ENCODE measurements at places on chromosomes 12 and 14.

- DNase-seq = no peak
Measured at GRCh38 chr12:78680596-78680995, 184.0 kb upstream of the SYT1 start.

- DNase-seq = no peak
Measured at GRCh38 chr12:46946137-46946536, 120.3 kb upstream of the SLC38A4 start.

GRCh38 chr12:49200919-49201594 is 12.2 kb upstream of the TUBA1A start:
- no peak for DNase-seq

DNA sequence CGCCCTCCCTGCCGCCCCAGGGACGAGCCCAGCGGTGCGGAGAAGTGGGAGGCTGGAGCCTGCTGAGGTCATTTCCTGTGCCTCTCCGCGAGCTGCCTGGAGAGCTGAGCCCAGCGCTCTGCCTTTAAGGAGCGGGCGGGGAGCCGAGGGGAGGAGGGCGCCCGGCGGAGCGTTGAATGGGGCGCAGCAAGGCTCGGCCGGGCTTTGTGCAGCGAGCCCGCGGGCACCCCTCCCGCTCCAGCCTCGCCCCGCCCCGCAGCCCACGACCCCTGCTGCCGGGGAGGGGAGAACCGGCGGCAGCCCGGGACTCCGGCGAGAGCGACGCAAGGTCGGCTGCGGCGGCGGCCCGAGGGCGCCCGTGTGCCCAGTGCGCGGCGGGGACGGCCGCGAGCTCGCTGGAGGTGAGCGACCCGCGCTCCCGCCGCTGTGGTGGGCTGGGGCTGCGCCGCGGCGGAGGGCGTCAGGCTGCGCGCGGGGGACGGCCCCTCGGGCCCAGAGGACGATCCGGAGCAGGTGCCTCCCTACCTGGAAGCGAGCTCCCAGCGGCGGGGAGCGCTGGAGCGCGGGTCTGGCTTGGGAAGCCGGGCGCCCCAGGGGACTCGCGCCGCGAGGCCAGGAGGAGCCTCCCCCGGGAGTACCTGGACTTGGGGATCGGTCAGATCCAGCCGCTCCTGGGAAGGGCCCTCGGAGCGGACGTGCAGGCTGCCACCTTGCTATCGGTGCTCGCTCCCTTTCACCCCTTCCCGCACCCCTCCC is at the start of gene PLEKHH1:
Gene PLEKHH1 (plus strand): TSS at position 293 of the 756 bp plus-strand sequence. CDS start 8,578 bp downstream, outside the sequence.
- DNase-seq = peak; percentile 78

- no peak for DNase-seq
Measured at GRCh38 chr12:85632390-85632789, 203.8 kb downstream of the RASSF9 start.

- DNase-seq = no peak
Measured at GRCh38 chr12:93456077-93456476, 11.2 kb upstream of the MRPL42 start.

GRCh38 chr12:123131879-123132402 is 18.9 kb downstream of the PITPNM2 start:
- no peak for DNase-seq

- no peak for DNase-seq
Measured at GRCh38 chr12:127038761-127039160, 1228.2 kb upstream of the TMEM132C start.

DNA sequence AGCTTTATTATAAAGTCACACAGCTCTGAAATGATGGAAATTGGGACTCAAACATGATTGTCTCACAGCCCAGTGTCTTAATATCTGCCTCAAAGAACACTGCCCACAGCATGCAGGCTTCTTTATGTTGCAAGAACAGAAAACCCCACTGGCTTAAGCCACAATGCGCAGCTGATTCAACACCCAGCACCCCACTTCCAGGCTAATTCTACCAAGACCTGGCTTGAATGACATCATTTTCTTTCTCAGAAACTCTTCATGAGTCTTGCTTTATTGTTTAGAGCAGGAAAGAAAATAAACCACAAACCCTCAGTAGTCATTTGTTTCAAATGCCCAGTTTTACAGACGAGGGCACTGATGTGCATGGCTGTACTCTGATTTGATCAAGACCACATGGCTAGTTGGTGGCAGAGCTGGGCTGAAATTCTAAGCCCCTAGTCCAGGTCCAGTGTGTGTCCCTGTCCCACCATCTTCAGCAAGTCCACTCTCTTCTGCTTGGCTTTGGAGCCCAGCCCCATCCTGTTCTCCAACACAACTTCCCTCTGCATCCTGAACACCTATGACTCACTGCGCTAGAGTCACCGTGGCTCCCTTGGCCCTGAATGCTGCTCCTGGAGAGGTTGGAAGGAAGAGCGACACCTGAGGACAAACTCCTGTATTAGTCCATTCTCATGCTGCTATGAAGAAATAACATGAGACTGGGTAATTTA is 50.3 kb upstream of the SRSF5 start:
- DNase-seq = peak; percentile 93

- DNase-seq = no peak
Measured at GRCh38 chr12:50061946-50062686, 4.7 kb downstream of the ASIC1 start.

DNA sequence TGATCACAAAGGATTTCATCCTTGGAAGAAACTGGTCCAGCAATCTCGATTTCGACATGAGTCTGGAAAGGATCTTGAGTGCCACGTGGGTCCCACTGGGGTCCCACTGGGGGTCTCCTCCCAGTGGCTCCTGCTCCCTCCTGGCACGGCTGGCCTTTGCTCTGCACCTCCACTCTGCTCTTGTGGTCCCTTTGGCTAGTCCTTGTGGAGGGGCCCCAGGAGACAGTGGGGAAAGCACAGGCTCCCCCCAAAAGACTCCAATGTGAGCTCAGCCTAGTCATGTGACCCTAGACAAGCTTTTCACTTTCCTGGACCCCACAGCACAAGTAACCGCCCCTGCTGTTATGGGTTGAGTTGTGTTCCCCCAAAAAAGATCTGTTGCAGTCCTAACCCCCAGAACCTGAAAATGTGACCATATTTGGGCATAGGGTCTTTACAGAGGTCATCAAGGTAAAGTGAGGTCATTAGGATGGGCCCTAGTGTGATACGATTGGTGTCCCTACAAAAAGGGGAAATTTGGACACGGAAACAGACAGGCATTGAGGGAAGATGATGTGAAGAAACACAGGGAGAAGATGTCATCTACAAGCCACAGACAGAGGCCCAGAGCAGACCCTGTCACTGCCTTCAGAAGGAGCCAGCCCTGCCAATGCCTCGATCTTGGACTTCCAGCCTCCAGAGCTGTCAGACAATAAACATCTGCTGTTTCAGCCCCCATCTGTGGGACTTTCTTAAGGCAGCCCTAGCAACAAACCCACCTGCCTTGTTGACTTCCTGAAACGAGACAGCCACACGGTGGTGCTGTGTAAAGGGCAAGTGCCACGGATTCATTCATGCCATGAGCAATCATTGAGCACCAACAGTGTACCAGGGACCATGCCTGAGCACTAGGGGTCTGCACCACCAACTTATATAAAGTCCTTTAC is 23.8 kb upstream of the PPP2R5C start:
- no peak for DNase-seq

- DNase-seq = no peak
Measured at GRCh38 chr12:32897687-32898573, 1.4 kb upstream of the PKP2 start.

DNA sequence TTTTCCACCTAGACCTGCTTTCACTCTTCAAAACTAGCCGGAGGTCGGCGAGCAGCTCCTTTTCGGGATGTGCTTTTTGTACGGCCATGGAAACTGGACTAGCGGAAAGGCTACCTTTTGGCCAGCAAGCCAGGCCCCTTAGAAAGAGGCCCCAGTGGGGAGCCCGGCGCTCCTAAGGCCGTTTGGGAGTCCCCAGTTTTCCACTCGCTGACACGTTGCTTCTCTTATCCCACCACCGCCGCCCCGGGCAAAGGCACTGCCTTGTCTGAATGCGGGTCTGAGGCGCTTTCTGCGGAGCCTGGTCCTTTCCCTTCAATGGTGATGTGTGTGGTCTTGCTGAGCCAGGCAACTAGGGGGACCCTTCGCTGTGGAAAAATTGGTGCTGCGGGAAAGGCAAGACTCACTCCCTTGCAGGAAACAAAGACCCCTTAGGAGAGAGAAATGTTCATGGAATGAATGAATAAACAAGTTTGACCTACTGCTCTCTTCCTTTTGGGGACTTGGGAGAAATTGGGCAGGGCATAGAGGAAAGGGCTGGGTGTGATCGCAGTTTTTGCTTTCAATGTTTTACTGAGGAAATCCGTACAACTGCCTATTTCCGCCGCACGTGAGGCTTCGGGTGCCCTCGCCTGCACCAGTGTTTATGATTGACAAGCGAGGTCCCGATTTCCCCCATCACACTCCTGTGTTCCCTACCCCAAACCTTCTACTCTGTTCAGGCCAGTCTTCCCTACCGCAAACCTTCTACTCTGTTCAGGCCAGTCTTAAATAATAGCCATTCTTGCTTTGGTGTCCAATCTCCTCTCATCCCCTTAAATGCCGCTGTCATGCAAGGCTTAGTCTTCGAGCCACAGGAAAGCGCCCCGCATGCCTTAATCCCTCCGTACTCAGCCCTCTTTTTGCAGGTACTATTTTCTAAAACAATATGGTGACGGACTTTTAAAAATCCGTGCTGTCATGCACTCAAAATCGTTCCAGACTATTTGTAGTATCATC is 1.0 kb upstream of the SLC38A2 start:
- DNase-seq = peak; percentile 63

DNA sequence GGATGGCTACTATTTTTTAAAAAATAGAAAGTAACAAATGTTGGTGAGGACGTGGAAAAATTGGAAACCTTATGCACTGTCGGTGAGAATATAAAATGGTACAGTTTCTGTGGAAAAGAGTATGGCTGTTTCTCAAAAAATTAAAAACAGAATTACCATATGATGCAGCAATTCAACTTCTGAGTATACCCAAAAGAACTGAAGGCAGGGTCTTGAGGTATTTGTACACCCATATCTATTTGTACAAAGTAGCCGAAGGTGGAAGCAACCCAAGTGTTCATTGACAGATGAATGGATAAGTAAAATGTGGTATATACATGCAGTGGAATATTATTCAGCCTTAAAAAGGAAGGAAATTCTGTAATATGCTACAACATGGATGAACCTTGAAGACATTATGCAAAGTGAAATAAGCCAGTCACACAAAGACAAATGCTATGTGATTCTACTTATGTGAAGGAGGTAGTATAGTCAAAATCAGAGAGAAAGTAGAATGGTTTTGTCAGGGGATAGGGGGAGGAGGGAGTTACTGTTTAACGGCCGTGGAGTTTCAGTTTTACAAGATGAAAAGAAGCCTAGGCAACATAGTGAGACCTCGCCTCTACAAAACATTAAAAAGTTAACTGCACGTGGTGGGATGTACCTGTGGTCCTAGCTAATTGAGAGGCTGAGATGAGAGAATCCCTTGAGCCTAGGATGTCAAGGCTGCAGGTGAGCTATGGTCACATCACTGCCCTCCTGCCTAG is 38.4 kb upstream of the CCT2 start:
- DNase-seq = no peak

GRCh38 chr12:129984106-129984505 is 80.3 kb upstream of the TMEM132D start:
- DNase-seq = no peak

- DNase-seq = no peak
Measured at GRCh38 chr14:55654243-55654642, 74.2 kb downstream of the KTN1 start.

DNA sequence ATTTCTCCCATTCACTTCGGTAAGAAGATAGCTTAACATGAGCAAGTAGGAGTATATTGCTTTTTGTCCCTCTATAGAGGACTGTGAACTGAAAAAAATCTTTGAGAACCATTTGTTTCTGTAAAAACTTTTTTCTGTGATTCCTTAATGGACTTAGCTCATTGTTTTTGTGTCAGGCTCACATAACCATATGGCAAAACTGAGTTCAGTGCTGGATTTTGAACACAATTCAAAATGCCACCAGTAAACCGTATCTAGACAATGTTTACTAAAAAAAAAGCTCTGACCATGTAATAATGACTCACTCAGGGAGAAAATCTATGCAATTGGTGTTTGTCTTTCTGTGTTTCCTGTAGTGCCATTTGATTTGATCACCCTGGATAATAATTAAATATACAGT is 5.2 kb downstream of the TRHDE start:
- DNase-seq = no peak

- DNase-seq = no peak
Measured at GRCh38 chr12:124742111-124742510, 121.6 kb downstream of the SCARB1 start.

- DNase-seq = no peak
Measured at GRCh38 chr14:53356361-53357150, 203.4 kb upstream of the DDHD1 start.

DNA sequence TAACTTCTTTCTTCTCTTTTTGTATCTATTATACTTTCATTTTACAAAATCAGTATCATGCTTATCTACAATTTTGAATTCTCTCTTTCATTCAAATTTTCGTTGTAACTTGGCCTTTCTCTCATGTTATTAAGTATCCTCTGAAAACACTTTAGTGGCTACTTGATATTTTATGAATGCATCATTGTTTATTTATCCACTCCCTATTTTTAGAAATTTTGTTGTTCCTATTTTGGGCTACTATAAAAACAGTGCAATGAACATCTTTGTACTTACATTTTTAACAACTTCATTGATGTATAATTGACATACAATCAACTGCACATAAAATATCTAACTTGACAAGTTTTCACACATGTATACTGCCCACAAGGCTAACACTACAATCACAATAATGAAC is 44.0 kb upstream of the AMIGO2 start:
- DNase-seq = no peak

DNA sequence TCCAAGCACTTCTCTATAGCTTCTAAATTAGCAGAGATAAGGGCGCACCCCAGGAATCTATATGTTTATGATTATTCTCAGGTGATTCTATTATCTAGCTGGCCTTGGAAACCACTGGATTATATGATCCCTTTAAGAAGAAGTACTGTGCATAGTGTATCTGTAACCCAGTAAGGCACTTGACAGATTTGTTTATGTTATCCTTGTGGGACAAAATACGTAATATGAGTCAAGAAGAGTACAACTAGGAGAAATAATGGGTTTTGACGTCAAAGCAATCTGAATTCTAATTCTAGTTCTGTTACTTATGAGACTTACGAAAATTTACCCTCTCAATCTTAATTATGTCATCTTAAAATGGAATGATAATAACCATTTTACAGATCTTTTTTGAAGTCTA is 259.6 kb upstream of the NAV3 start:
- no peak for DNase-seq

DNA sequence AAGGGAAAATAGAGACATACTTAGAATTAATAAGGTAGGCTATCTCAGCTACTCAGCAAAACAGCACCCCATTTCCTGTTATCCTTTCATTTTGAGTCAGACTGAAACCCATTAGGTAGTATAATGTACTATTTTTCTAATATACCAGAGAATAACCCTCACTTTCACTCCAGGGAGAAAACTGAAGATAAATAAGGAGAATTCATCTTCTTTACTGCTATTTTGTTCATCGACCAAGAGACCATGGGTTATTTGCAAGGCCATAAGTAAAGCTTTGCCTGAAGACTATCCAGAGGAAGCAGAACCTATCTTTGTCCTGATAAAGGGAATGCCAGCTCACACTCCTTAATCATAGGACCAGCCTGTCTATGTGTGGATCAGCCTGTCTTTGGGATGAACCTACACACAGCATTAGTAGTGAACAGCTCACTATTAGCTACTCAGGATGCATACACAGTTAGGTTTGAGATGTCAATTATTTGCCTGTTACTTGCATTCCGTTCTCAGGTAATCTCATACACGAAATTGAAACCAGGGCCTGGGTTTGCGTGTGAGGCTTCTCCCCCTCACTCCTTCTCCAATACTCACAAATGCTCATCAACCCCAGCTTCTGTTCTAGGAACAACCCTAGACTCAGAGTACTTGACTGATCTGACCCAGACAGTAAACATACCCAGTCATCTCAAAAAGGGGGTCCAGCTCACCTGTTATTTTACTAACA is 124.4 kb downstream of the DAD1 start:
- DNase-seq = no peak

Measured in natural killer cell treated with Interleukin-12 subunit alpha and Interleukin-12 subunit beta and Interleukin-15 and Interleukin-18, amount 100 ng/mL, for 72 hours (primary cell).